ENCODE measurements at places on chromosomes 6 and 20. TPM values are rescaled to one million over a fixed set of nuclear protein-coding genes. Genes with fewer than 3 reads are reported as not detected.

The ARMC2 gene
- total RNA-seq, result 2.7 TPM

The HEY2 gene
- not detected for total RNA-seq

The KCNQ5 gene
- 14.6 TPM for total RNA-seq

DNA sequence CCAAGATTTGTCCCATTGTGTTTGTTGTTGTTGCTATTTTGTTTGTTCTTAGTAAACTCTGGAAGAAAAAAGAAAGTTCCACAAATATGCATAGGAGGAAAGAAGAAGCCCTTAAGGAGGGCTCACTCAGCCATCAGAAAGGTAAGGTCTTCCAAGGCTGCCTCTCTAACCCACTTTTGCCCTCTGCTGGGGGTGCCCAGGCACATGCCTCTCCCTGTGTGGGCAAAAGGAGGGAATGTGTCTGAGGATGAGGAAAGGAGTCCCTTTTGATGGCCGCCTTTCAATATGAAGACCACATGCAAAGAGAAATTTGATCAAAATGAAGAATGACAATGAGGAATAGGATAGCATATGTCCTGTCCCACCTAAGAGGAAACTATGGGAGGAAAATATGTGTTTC, 248.2 kb upstream of the POU3F2 start:
- no peaks in the 10 kb centered on the region for H3K36me3 ChIP-seq
- H3K27me3 ChIP-seq, result peaks cover 4% of the 10 kb centered on the region
- H3K4me3 ChIP-seq, result no peak overlapping the region
- DNase-seq, result no peak

GRCh38 chr6:37253486-37254007, 4.0 kb upstream of the TBC1D22B start:
- DNase-seq, result no peak
- no peak overlapping the region for H3K27ac ChIP-seq
- H3K36me3 ChIP-seq, result peaks cover 1% of the 10 kb centered on the region
- H3K4me1 ChIP-seq, result peaks cover 9% of the 10 kb centered on the region
- no peaks in the 10 kb centered on the region for H3K27me3 ChIP-seq
- no peak overlapping the region for H3K4me3 ChIP-seq

DNA sequence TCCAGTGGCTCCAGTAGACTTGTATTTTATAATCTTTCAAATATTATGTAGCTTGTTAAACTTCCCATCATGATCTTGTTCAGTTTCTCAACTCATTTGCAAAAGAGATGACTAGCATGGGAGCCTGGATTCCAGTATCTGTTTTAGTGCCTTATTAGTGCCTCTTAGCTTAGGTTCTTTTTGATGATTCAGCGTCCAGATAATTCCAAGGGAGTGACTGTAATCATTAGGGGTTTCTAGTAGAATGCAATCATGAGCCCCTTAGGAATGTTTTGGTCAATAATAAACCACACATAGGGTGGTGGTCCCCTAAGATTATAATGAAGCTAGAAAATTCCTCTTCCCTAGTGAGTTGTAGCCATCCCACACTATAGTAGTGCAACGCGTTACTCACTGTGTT, 7.0 kb downstream of the CD2AP start:
- H3K36me3 ChIP-seq, result peaks cover 4% of the 10 kb centered on the region
- no peak overlapping the region for H3K27ac ChIP-seq
- H3K27me3 ChIP-seq, result no peaks in the 10 kb centered on the region
- H3K4me3 ChIP-seq, result no peak overlapping the region

- H3K27ac ChIP-seq, result no peak overlapping the region
- H3K27me3 ChIP-seq, result no peaks in the 10 kb centered on the region
- H3K4me1 ChIP-seq, result no peaks in the 10 kb centered on the region
- no peak for DNase-seq
- no peaks in the 10 kb centered on the region for H3K36me3 ChIP-seq
These were observed 44.0 kb downstream of the GCNT2 start for GRCh38 chr6:10564975-10565673.

DNA sequence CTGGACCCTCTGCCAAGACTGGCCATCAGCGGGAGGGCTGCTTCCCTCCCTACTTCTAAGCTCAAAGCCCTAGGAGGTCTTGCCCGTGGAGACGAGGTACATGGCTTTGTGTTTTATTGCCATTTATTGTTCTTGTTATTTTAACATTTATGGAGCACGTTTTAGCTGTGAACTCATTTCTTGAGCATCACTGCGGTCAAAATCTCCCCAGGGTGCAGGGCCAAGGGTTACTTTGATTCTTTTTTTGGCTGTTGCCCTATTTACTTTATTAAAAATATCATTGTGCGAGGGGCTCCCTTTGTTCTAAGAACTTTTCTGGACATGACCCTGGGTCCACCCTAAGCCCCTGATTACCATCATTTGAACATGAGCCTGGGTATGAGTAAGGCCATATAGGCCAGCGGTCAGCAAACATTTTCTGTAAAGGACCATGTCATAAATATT, 51.6 kb downstream of the EYA2 start:
- H3K27ac ChIP-seq, result no peak overlapping the region
- no peaks in the 10 kb centered on the region for H3K4me1 ChIP-seq
- H3K4me3 ChIP-seq, result no peak overlapping the region
- peaks cover 3% of the 10 kb centered on the region for H3K27me3 ChIP-seq

Measured in activated CD8-positive, alpha-beta T cell treated with anti-CD3 and anti-CD28 coated beads for 36 hours (primary cell).